Vagina (tissue), 2 donors: ENCODE measurements at places on chromosomes 6 and 20. TPM values are rescaled to one million over a fixed set of nuclear protein-coding genes. Genes with fewer than 3 reads are reported as not detected.

- no peak for DNase-seq
- no peak overlapping the region for H3K27ac ChIP-seq
- no peak overlapping the region for H3K4me3 ChIP-seq
Measured at GRCh38 chr6:11163932-11164331, 52.4 kb upstream of the ERVFRD-1 start.

The PNLDC1 gene
- not detected for total RNA-seq

DNA sequence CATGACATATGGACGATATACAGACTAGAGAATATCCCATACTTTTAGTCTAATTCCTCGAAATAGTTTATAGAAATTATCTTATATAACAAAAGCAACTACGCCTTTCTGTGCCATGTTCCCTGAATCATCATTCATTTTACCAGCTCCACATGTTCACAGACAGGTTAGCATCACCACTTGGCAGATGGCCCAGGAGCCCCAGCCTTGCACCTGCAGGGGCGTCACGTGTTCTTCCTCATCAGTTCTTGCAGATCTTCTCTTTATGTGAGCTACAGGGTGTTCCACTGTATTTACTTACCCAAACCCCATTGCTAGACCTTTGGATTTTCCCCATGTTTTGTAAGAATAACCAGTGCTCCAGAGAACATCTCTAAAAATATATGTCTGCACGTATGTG lies 12.6 kb upstream of the BNIP5 start:
- DNase-seq, result no peak
- H3K4me3 ChIP-seq, result no peak overlapping the region
- no peak overlapping the region for H3K27ac ChIP-seq
- peaks cover 7% of the 10 kb centered on the region for H3K4me1 ChIP-seq
- H3K27me3 ChIP-seq, result no peaks in the 10 kb centered on the region

DNA sequence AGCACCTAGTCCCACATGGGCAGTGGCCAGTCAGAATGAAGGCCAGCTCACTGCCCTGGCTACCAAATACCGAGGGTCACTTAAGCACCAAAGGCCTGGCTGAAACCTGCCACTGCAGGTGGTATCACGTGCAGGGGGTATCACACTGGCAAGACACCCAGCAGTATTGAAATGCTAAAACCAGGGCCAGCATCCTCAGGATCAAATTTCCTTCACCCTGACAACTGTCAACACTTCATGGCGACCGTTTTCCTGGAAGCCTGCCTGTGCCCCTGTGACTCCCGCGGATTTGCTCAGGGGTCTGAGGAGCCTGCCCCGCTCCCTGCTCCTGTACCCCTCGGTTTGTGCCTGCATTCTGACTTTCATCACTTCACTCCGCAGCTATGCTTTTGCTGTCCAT lies 151.1 kb downstream of the TTLL2 start:
- H3K36me3 ChIP-seq, result no peaks in the 10 kb centered on the region
- DNase-seq, result no peak
- no peaks in the 10 kb centered on the region for H3K4me1 ChIP-seq

- no peaks in the 10 kb centered on the region for H3K36me3 ChIP-seq
- H3K27me3 ChIP-seq, result no peaks in the 10 kb centered on the region
- H3K4me1 ChIP-seq, result no peaks in the 10 kb centered on the region
- no peak for DNase-seq
- no peak overlapping the region for H3K27ac ChIP-seq
Measured at GRCh38 chr6:128925765-128926164, 42.8 kb downstream of the LAMA2 start.

- H3K27me3 ChIP-seq, result no peaks in the 10 kb centered on the region
- no peak overlapping the region for H3K4me3 ChIP-seq
- peaks cover 12% of the 10 kb centered on the region for H3K4me1 ChIP-seq
Measured at GRCh38 chr6:87754828-87755227, 52.8 kb upstream of the AKIRIN2 start.

DNA sequence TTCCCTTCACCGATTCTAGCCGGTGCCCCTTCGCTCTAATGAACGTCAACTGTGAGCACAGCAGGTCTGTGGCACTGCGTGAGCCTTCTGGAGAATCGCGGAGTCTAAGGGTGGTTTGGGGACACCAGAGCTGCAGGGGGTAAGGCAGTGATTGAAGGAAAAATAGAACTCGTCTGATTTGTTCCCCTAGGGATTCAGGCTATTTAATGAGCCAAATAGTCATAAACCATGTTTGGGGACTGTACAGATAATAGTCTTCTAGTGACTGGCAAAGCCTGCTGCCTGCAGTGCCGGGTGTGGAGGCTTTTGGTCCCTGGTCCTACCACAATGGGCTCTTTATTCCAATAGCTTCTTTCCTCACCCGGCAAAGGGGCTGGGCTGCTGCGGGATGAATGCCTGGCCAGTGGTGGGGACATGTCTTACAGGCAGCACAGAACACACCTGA lies 11.1 kb upstream of the NTSR1 start:
- H3K4me1 ChIP-seq, result no peaks in the 10 kb centered on the region

The CST5 gene
- total RNA-seq, result not detected

GRCh38 chr20:45911486-45912343 lies at the start of gene PLTP:
TSS of gene PLTP (minus strand) at chr20:45912155. CDS start at chr20:45911452, 703 bp downstream.
- H3K27ac ChIP-seq, result peak within 1 kb of the TSS; percentile 87
- H3K36me3 ChIP-seq, result no peaks in the 10 kb centered on the region
- peaks cover 38% of the 10 kb centered on the region for H3K4me1 ChIP-seq
- no peaks in the 10 kb centered on the region for H3K27me3 ChIP-seq
- H3K4me3 ChIP-seq, result peak within 1 kb of the TSS; percentile 56
- DNase-seq, result no peak

DNA sequence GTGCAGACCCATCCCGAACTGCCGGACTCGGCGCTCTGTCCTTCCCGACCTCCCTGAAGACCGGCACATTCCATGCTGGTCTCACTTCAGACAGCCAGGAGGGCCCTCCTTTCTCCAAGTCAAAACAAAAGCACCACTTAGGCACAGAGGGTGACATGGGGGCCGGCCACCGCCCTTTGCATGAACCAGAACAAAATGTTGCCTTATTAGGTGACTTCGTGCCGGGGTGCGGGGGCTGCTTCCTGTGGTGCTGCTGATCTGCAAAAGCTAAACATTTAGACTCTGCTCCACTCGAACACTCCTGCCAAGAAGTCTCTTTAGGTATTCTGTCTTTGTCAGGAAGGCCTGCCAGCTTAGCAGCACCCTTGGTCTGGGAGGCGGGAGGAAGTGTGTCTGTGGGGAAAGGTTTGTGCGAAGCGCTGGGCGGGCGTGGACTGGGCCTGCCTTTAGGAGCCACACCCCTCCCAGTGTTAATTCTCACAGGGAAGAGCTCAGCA lies 133.8 kb downstream of the SMOC2 start:
- peak overlapping the region; percentile 48 for H3K27ac ChIP-seq
- H3K4me3 ChIP-seq, result no peak overlapping the region
- H3K4me1 ChIP-seq, result peaks cover 7% of the 10 kb centered on the region
- DNase-seq, result peak; percentile 84
- no peaks in the 10 kb centered on the region for H3K27me3 ChIP-seq
- no peaks in the 10 kb centered on the region for H3K36me3 ChIP-seq

GRCh38 chr20:50223039-50224005 lies 32.7 kb downstream of the CEBPB start:
- H3K27me3 ChIP-seq, result no peaks in the 10 kb centered on the region
- no peak for DNase-seq

DNA sequence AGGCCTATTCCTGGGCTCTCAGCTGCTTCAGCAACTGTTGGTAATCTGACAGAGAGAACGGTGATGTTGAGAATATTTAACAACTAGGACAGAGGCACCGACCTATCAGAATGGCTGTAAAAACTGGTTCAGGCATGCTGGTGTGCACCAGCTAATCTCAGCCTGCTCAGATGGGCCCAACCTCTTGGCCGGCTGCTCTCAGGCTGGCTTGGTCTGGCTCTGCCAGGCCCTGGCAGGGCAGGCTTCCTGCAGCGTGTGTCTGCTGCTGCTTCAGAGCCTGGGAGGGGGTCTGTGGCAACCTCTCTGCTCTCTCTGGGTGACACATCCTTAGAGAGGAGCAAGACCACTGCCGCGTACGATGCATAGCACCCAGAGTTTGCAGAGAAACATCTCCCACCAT lies 4.8 kb downstream of the SLC2A12 start:
- no peaks in the 10 kb centered on the region for H3K4me1 ChIP-seq
- H3K27me3 ChIP-seq, result no peaks in the 10 kb centered on the region
- no peak for DNase-seq
- H3K27ac ChIP-seq, result no peak overlapping the region
- H3K36me3 ChIP-seq, result no peaks in the 10 kb centered on the region
- no peak overlapping the region for H3K4me3 ChIP-seq

The MTFR2 gene
- 1.2 TPM for total RNA-seq

DNA sequence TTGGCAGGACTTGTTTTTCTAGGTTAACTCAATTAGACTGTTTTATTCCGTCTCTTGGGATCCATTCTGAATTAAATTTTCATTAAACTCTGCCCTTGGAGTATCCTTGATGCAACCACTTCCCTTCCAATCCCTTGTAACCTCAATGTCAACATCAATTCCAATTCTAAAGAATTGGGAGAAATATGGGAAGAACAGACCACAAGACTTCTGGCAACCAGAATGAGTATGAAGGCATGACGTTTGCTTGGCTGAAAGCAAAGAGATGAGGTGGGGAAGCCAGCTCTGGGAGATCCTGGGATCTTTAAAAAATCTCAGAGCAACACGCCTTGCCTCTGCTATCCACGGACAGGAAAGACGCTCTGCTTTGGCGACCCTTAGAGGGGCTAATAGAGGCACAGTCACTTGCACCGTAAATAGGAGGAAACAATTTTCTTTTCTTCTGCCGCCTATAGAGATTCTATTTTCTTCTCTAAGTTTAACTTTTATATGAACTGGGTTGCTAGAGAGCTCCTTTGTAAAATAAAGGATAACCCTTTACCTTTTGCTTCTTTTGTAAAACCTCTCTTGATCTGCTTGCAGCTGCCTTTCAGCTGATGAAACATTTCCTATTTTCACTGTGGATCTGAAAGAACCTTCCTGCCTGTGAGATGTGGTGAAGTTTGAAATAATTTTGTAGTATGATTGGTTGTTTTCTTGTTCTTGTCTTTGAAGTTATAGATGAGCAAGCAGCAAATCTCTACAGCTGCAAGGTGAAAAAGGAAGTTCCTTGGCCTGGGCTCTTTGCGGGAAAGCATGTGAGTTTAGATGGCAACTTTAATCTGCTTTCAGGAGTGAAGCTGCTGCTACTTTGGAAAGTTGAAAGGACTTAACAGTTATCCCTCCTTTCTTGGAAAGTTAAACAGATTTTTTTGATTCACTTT lies at the start of gene ASIP:
Gene ASIP, plus strand, starts transcription at position 731 of the 923 bp plus-strand sequence. CDS start 18,952 bp downstream, outside the sequence.
- no peaks in the 10 kb centered on the region for H3K36me3 ChIP-seq
- no peaks in the 10 kb centered on the region for H3K27me3 ChIP-seq
- H3K4me3 ChIP-seq, result no peak within 1 kb of the TSS
- no peak within 1 kb of the TSS for H3K27ac ChIP-seq
- no peak for DNase-seq

GRCh38 chr20:49969946-49970345 lies 12.8 kb upstream of the SNAI1 start:
- H3K4me3 ChIP-seq, result no peak overlapping the region
- H3K27me3 ChIP-seq, result no peaks in the 10 kb centered on the region
- H3K4me1 ChIP-seq, result no peaks in the 10 kb centered on the region
- H3K36me3 ChIP-seq, result no peaks in the 10 kb centered on the region

- H3K27me3 ChIP-seq, result no peaks in the 10 kb centered on the region
- DNase-seq, result no peak
- H3K4me3 ChIP-seq, result no peak overlapping the region
- H3K36me3 ChIP-seq, result no peaks in the 10 kb centered on the region
- peaks cover 33% of the 10 kb centered on the region for H3K4me1 ChIP-seq
Measured at GRCh38 chr6:13687917-13688351, 23.7 kb downstream of the RANBP9 start.

The TIAM2 gene
- 11.5 TPM for total RNA-seq

- H3K27me3 ChIP-seq, result no peaks in the 10 kb centered on the region
- no peaks in the 10 kb centered on the region for H3K36me3 ChIP-seq
- H3K4me1 ChIP-seq, result peaks cover 17% of the 10 kb centered on the region
- no peak overlapping the region for H3K4me3 ChIP-seq
- DNase-seq, result no peak
Measured at GRCh38 chr20:41308290-41308711, 9.2 kb downstream of the ZHX3 start.

The INSM1 gene
- total RNA-seq, result not detected

- H3K4me1 ChIP-seq, result peaks cover 15% of the 10 kb centered on the region
- no peaks in the 10 kb centered on the region for H3K27me3 ChIP-seq
- no peak for DNase-seq
- no peak overlapping the region for H3K4me3 ChIP-seq
- no peaks in the 10 kb centered on the region for H3K36me3 ChIP-seq
- H3K27ac ChIP-seq, result no peak overlapping the region
Measured at GRCh38 chr6:13349811-13350506, 21.6 kb upstream of the TBC1D7 start.

- no peaks in the 10 kb centered on the region for H3K36me3 ChIP-seq
- H3K4me1 ChIP-seq, result no peaks in the 10 kb centered on the region
- no peak for DNase-seq
- H3K27ac ChIP-seq, result no peak overlapping the region
- no peaks in the 10 kb centered on the region for H3K27me3 ChIP-seq
Measured at GRCh38 chr6:91580635-91581034, 993.8 kb upstream of the MAP3K7 start.

GRCh38 chr20:24328901-24329300 lies 140.5 kb upstream of the SYNDIG1 start:
- no peak for DNase-seq
- H3K4me1 ChIP-seq, result no peaks in the 10 kb centered on the region
- no peaks in the 10 kb centered on the region for H3K27me3 ChIP-seq

The SPATS1 gene
- total RNA-seq, result not detected

GRCh38 chr6:52253494-52253893 lies 9.2 kb upstream of the IL17F start:
- DNase-seq, result peak; percentile 67
- H3K4me3 ChIP-seq, result no peak overlapping the region
- H3K27ac ChIP-seq, result no peak overlapping the region
- H3K4me1 ChIP-seq, result no peaks in the 10 kb centered on the region
- H3K36me3 ChIP-seq, result no peaks in the 10 kb centered on the region

The FAM83C gene
- 16.9 TPM for total RNA-seq

DNA sequence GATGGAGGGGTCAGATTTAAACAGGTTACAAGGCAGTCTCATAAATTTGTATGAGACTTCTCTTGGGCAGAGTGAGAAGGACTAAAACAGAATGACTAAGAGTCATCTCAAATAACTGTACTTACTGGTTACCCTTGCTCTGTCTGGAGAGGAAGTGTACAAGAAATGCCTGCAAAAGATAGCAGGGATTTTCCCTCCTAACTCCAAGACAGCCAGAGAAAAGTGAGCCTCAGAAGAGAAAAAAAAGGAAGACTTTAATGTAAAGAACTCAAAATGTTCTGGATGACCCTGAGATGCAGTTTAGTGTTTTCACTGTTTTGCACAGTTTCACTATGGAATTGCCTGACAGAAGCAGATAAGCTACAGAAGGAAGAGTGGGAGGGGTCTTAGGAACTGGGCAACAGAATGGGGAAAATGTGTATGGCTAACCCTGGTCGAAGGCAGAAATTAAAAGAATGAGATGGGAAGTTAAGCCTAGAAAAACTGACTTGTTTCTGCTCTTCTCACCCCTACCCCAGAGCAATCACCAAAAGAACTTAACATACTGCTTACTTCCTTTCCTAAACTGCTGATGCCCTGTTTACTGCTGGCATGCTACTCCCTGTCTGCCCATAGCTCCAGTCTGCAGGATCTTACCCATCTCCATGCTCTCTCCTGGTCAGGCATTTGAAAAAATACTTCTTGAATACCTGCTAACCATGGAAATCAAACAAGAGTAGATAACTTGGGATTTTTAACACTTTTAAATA lies 98.1 kb upstream of the MARCKS start:
- H3K36me3 ChIP-seq, result no peaks in the 10 kb centered on the region
- no peak overlapping the region for H3K4me3 ChIP-seq
- no peaks in the 10 kb centered on the region for H3K4me1 ChIP-seq
- no peak overlapping the region for H3K27ac ChIP-seq
- DNase-seq, result no peak

The C6orf141 gene
- total RNA-seq, result 14.2 TPM

GRCh38 chr6:141153563-141153962 lies 979.2 kb upstream of the GJE1 start:
- H3K27ac ChIP-seq, result no peak overlapping the region
- no peaks in the 10 kb centered on the region for H3K36me3 ChIP-seq
- H3K4me3 ChIP-seq, result no peak overlapping the region
- H3K27me3 ChIP-seq, result no peaks in the 10 kb centered on the region

The ARMC2 gene
- 11.5 TPM for total RNA-seq

The SLC17A1 gene
- total RNA-seq, result not detected
